ENCODE measurements at places on chromosomes 5 and 9. TPM values are rescaled to one million over a fixed set of nuclear protein-coding genes. Genes with fewer than 3 reads are reported as not detected.

DNA sequence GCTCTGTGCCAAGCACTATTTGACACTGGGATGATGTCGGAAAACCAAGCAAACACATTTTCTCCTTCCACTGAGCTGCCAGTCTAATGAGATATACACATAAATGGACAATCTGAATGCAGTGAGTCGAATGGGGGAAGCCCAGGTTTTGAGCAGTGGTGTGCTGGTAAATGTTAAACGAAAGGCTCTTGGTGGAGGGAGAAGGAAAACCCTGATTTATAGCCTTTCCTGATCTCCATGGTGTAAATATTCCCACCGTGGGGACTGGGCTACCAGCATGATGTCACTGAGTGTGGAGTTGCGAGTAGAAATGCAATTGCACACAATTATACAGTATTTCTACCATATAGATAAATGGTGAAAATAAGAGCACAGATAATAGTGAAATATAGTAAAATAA is 5.0 kb upstream of the GSN start:
- no peak for DNase-seq

- DNase-seq: no peak
These were observed 50.5 kb upstream of the SH3PXD2B start for GRCh38 chr5:172504701-172505402.

- DNase-seq: no peak
These were observed 285.1 kb upstream of the ADAMTS16 start for GRCh38 chr5:4855036-4855435.

DNA sequence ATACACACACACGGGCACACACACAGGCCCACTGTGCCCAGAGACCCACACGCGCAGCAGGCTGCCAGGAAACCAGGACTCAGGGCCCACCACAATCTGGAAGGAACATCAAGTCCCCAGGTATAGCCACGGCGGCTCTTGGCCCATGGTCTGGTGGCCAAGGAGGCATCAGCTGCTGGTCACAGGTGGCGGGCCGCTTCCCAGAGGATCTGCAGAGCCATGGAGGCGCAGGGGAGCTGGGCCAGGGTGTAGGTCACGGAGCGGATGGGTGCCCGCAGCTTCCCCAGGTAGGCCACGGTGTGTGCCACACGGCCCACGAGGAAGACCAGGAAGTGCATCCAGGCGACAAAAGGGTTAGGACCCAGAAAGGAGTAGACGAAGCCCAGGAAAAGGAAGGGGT is 13.4 kb downstream of the PTGES start:
- DNase-seq: no peak

DNA sequence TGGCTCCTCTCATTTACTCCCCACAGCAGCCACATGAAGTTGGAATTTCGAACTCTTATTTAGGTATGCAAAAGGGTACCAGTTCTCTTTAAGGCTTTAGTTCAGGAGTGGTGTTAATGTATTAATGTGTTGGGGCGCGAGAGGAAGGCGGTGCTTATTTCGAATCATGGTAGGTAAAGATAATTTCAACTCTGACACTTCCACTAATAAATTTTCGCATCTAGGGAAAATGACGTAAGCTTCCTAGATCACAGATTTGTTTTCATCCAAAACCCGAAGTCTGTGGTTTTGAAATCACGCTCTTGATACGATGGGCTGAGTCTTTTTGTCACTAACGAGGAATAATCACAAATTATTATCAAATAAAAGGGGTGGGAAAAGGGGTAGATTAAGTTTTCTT is 681 bp downstream of the PPWD1 start:
- DNase-seq: no peak

DNA sequence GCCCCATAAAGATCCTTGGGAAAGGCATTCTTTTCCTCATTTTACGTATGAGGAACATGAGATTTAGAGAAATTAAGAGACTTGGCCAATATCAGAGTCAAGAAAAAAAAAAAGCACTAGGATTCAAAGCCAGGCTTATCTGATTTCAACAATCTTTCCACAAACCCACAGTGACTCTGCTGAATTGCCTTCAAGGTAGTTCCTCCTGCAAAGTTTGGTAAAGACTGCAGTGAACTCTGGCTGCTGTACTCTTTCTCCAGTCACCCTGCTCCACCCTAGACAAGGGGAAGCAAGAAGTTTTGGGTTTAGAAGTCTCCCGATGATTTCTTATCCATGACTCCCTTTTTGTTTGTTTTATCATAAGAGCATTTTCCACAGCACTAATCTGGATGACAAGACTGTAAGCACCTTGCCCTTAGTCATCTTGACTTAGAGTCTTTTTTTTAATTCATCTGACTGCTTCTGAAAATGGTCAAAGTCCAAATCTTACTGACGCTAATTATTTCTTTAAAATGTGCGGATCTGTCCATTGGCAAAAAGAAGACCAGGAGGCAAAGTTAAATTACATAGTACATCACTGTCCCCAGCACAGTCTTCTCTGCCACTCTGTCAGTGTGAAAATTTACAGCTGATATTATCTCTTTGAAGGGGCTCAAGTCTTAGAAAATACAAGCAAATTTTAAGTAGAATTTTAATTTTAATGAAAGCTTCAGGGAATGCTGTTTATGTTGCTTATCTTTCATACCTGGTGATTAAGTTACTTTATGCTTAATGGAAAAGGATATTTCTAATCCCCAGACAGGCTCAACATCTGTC is 180.1 kb downstream of the TTLL11 start:
- DNase-seq: no peak

- DNase-seq: no peak
These were observed 7.4 kb upstream of the DCTN4 start for GRCh38 chr5:150766251-150766650.

DNA sequence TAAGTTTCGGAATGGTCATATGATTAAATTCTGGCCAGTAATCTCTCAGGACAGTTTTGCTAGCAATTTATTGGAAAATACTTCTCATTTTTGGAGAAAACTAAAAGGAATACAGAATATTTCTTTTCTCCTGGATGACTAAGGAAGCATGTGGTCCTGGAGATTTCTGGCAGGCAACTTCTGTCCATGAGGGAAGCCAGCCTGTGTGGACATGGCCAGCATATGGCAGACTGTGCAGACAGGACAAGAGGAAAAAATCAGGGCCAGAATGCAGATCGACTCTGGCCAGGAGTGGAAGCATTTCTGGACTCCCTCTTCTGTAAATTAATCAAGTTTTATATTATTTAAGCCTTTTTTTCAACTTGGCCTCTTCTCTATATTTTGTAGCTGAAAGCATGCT is 100.4 kb upstream of the CDH18 start:
- no peak for DNase-seq

DNA sequence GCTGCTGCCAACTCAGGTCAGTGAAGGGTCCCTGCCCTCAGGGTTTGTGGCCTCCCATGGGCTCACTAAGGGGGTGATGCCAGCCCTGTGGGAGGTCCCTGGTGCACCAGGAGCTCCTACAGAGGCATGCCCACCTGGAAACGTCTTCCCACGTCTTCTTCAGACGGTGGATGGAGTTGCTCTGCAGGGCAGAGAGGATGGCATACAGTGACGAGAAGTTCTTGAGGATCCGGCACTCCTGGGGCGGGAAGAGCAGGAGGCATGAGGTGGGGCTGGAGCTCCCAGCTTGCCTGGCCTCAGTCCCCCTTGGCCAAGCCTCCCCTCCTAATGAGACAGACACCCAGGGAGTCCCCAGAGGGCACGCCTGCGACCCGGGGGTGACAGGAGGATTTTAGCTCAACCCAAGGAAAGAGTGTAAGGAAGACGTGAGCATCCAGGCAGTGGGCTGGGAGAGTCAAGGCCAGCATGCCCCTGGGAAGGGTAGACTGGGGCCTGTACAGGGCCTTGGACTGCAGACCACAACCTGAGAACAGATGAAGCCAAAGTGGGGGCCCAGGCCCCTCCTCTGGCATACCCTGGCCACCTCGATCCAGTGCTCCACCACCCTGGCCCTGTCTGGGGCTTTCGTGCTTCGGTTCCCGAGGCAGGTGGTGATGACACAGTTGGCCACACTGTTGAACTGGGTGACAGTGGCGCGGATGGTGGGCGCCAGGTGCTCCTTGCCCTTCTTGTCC is 14.4 kb downstream of the RALGDS start:
- no peak for DNase-seq

DNA sequence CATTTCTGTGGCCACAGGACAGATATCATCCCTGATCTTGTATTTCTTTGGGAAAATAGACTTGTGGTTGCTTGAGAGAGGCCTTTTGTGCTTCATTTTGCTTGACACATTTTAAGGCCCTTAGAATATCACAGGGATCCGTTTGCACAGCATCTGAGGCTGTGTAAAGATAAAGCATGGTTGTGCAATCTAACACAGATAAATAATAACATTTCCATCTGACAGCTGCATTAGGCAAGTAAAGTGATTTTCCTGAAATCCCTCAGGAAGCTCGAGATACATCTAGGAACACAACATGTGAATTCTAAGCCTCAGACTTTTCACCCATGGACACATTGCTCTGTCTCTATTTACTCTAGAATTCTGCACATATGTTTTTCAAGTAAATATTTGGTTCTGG is 212.8 kb upstream of the ADAMTSL1 start:
- DNase-seq: no peak

DNA sequence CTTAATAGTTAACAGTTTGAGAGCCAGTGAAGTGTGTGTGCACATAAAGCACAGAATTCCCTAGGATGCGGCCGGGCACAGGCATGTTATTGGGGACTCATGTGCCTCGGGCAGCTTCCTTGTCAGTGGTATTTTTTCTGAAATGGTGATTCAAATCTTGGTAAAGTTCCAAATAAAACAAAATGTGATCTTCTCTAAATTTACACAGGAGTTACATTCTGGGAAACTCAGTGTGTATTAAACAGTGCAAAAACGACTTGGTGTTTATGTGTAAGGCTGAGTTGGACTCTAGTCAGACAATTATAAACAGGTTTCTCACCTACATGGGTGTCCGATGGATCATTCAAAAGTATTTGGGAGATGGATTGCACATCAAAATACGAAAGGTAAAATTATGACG is 48.9 kb downstream of the BOD1 start:
- DNase-seq: no peak

GRCh38 chr5:58187432-58188261 is 272.2 kb downstream of the PLK2 start:
- DNase-seq: no peak

DNA sequence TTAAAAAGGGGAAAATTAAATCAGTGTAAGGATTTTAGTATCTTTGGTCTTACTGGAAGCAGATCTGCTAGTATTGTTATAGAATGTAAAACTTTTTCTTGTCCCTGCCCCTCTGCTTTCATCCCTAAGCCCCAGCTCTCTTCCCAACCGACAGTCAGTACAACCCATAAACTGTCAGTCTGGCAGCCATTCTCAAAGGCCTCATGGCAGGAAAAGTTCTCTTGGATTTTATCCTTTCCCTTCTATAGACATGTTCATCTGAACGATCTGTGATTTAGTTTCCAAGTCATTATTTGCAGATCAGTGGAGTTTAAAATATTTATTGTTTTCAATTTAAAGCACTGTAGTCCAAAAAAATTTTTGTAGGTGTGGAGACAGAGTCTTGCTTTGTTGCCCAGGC is 39.2 kb downstream of the ARRDC3 start:
- DNase-seq: no peak

- DNase-seq: no peak
These were observed 23.5 kb upstream of the TTLL11 start for GRCh38 chr9:122116448-122117173.

- no peak for DNase-seq
These were observed 115.9 kb downstream of the ATPSCKMT start for GRCh38 chr5:10133830-10134229.

- no peak for DNase-seq
These were observed 43.6 kb downstream of the GRIA1 start for GRCh38 chr5:153534102-153534501.

- no peak for DNase-seq
These were observed 67.6 kb downstream of the ANKRD33B start for GRCh38 chr5:10631316-10631996.

DNA sequence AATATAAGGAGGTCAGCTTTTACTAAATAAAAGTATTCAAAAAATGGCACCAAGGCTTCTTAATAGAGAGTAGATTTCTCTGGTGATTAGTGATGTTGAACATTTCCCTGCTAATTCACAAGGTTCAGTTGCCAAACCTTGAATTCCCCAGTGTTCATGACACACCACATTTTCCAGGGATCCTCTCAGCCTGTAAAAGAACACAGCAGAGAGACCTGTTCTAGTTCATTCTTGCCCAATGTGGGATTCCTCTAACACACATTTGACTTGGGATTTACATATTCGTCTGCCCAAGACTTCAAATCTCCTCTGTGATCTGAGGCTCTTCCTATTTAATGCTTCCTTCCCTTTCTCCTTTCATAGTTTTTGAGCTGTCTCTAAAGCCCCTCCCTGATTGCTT is 273.2 kb upstream of the CDH9 start:
- DNase-seq: no peak

DNA sequence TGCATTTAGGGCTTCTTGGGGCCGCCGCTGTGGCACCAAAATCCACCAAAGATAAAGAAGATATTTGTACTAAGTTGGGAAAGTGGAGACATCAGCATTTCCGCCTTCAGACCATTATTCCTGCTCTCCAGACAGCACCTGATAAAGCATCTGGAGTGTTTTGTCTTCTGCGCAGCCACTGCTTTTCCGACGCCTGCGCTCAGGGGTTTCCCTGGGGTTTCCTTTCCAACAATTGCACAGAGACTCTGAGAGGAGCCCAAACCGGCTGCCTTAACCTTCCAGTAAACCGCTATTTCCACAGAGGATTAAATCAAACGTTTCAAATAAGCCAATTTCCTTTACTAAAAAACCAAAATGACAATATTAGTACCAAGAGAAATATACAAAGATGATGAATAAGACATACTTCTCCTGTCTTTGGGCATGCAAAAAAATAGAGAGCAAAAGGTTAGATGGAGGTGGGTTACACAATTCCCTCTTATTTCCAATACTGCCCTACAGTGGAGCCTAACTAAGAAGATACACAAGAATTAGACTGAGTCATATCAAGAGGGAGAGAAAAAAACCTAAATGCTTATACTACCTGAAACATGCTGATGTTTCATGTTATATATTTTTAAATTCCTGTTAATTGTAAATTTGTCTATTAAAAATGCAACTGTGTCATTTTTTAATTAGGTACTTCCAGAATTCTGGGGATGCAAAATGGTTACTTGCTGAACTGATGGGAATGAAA is 98.4 kb downstream of the MAPKAP1 start:
- DNase-seq: no peak

GRCh38 chr5:134735243-134735642 is 3.1 kb upstream of the CAMLG start:
- no peak for DNase-seq

TRPM3 gene
- 1.1 TPM for total RNA-seq

ENTPD2 gene
- total RNA-seq: 0.28 TPM

BTNL8 gene
- 8.8 TPM for total RNA-seq

FAM78A gene
- total RNA-seq: 5.8 TPM

ACTBL2 gene
- total RNA-seq: 0.12 TPM

All from omental fat pad (tissue), 4 donors.